ENCODE measurements at places on chromosomes 4 and X. TPM values are rescaled to one million over a fixed set of nuclear protein-coding genes. Genes with fewer than 3 reads are reported as not detected.

- no peaks in the 10 kb centered on the region for H3K4me1 ChIP-seq
- H3K4me3 ChIP-seq, result no peak overlapping the region
- H3K27me3 ChIP-seq, result peaks cover 10% of the 10 kb centered on the region
- H3K36me3 ChIP-seq, result no peaks in the 10 kb centered on the region
- no peak for DNase-seq
Observed at GRCh38 chr4:120658772-120659171, 263.8 kb downstream of the PRDM5 start.

- H3K4me1 ChIP-seq, result no peaks in the 10 kb centered on the region
- H3K27ac ChIP-seq, result no peak overlapping the region
- no peak for DNase-seq
Observed at GRCh38 chrX:110399966-110400365, 41.3 kb downstream of the RTL9 start.

DNA sequence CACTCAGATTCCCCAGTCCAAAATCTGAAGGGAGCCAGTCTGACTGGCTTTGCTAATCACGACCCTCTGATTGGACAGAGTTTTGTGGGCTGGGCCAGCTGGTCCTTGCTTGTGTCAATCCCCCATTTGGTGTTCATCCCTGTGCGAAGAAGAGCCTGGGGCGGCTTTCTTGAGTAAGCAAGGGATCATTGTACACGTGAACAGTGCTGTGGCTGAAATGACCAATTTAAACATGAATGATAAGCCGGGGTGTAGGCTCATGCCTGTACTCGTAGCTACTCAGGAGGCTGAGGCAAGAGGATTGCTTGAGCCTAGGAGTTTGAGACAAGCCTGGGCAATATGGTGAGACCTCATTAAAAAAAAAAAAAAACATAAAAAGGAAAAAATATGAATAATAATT, 379.1 kb downstream of the RAPGEF2 start:
- no peaks in the 10 kb centered on the region for H3K4me1 ChIP-seq
- no peak overlapping the region for H3K4me3 ChIP-seq
- H3K36me3 ChIP-seq, result no peaks in the 10 kb centered on the region
- H3K27me3 ChIP-seq, result peaks cover 13% of the 10 kb centered on the region

GRCh38 chr4:187191676-187192075, 468.0 kb upstream of the FAT1 start:
- H3K27ac ChIP-seq, result no peak overlapping the region
- no peaks in the 10 kb centered on the region for H3K36me3 ChIP-seq
- DNase-seq, result no peak
- no peak overlapping the region for H3K4me3 ChIP-seq
- no peaks in the 10 kb centered on the region for H3K27me3 ChIP-seq

- no peak overlapping the region for H3K27ac ChIP-seq
- H3K4me1 ChIP-seq, result peaks cover 2% of the 10 kb centered on the region
- peak; percentile 37 for DNase-seq
- H3K4me3 ChIP-seq, result no peak overlapping the region
Observed at GRCh38 chr4:2335729-2336101, 73.8 kb upstream of the MXD4 start.

- no peak overlapping the region for H3K27ac ChIP-seq
- no peaks in the 10 kb centered on the region for H3K27me3 ChIP-seq
- no peaks in the 10 kb centered on the region for H3K4me1 ChIP-seq
- no peak overlapping the region for H3K4me3 ChIP-seq
- DNase-seq, result no peak
- H3K36me3 ChIP-seq, result no peaks in the 10 kb centered on the region
Observed at GRCh38 chr4:167908816-167909215, 183.5 kb upstream of the ANXA10 start.

GRCh38 chr4:16269240-16269639, 43.0 kb upstream of the TAPT1 start:
- H3K36me3 ChIP-seq, result no peaks in the 10 kb centered on the region
- peaks cover 2% of the 10 kb centered on the region for H3K4me1 ChIP-seq
- no peak overlapping the region for H3K4me3 ChIP-seq
- H3K27me3 ChIP-seq, result peaks cover 4% of the 10 kb centered on the region
- DNase-seq, result no peak

DNA sequence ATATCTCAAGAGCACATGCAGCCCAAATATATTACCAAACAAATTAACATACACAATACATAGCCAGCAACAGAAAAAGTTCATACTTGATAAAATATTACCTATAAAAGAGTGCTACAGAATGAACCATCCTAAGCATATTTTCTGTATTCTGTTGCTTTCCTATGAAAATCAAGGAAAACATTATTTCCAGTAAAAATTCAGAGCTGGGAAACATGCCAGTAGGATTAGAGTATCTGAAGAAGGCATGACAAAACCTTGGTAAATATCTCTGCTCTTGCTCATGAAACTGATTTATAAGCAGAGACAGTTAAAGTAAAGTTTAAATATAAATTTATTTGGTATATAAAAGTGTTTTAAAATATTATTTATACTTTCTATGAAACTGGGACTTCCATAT, 599.7 kb downstream of the ARAP2 start:
- H3K4me1 ChIP-seq, result no peaks in the 10 kb centered on the region
- no peaks in the 10 kb centered on the region for H3K27me3 ChIP-seq
- H3K4me3 ChIP-seq, result no peak overlapping the region
- no peak for DNase-seq

- peaks cover 4% of the 10 kb centered on the region for H3K36me3 ChIP-seq
- peaks cover 3% of the 10 kb centered on the region for H3K4me1 ChIP-seq
- H3K27ac ChIP-seq, result no peak overlapping the region
- no peak overlapping the region for H3K4me3 ChIP-seq
- DNase-seq, result no peak
- H3K27me3 ChIP-seq, result peaks cover 2% of the 10 kb centered on the region
Observed at GRCh38 chrX:433771-434170, 47.1 kb upstream of the PPP2R3B start.

- no peaks in the 10 kb centered on the region for H3K4me1 ChIP-seq
- no peak for DNase-seq
- no peak overlapping the region for H3K27ac ChIP-seq
- no peak overlapping the region for H3K4me3 ChIP-seq
- peaks cover 16% of the 10 kb centered on the region for H3K27me3 ChIP-seq
Observed at GRCh38 chrX:18360867-18361266, 6.4 kb upstream of the SCML2 start.

GRCh38 chrX:115364670-115365069, 75.2 kb downstream of the LUZP4 start:
- no peak overlapping the region for H3K27ac ChIP-seq
- H3K4me1 ChIP-seq, result no peaks in the 10 kb centered on the region
- no peaks in the 10 kb centered on the region for H3K36me3 ChIP-seq

DNA sequence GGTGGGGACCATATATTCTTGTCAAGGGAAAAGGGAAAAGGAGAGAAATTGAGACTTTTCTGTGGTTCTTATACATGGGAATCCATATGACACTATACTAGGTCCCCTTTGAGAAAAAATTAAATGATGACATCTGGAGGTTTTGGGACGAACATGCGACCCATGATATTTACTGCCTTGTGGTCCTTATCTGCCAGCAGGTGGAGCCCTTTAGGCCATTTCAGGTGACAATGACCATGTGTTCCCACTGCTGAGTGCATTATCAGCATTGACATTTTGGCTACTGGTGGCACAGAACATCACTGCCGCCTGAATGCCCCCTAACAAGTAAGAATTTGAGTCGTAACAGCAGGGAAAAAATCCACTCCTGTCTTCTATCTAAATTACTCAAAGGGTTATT, 843.4 kb downstream of the FSTL5 start:
- no peak for DNase-seq
- no peaks in the 10 kb centered on the region for H3K4me1 ChIP-seq

- no peaks in the 10 kb centered on the region for H3K36me3 ChIP-seq
- no peaks in the 10 kb centered on the region for H3K27me3 ChIP-seq
- no peak overlapping the region for H3K27ac ChIP-seq
- H3K4me1 ChIP-seq, result no peaks in the 10 kb centered on the region
- no peak for DNase-seq
Observed at GRCh38 chr4:73676861-73677323, 56.7 kb upstream of the RASSF6 start.

DNA sequence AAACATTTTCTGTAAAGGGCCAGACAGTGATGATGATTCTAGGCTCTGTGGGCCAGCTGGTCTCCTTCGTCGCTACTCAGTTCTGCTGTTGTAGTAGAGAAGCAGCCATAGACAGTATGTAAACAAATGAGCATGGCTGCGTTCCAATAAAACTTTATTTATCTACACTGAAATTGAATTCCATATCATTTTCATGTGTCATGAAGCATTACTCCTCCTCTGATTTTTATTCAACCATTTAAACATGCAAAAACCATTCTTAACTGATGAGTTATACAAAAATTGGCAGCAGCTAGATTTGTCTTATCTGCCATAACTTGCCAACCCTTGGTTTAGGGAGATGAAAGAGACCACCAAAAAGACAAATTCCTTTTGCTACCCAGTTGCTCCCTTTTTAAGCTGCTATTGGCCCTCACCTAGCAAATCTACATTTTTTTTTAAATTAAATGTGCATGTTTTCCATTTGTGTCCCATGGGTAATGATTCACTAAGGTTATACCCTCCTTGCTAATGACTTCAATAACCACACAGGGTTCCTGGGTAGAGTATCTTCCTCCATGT, 309.9 kb downstream of the DHX15 start:
- DNase-seq, result no peak
- H3K4me1 ChIP-seq, result no peaks in the 10 kb centered on the region
- H3K27me3 ChIP-seq, result no peaks in the 10 kb centered on the region
- no peak overlapping the region for H3K27ac ChIP-seq

The TCP11X2 gene
- not detected for total RNA-seq

The CCNQ gene
- total RNA-seq, result 24.7 TPM

The CWH43 gene
- total RNA-seq, result not detected

The TMEM165 gene
- 77.2 TPM for total RNA-seq

The HMGN5 gene
- total RNA-seq, result 4.0 TPM

The C1QTNF7 gene
- total RNA-seq, result not detected

The ZIC3 gene
- total RNA-seq, result not detected

Measured in activated CD8-positive, alpha-beta memory T cell treated with anti-CD3 and anti-CD28 coated beads, Interleukin-2, amount 10 ng/mL, durations not matched to agents 7 days and 5 days (primary cell).